ENCODE measurements at places on chromosomes 11 and 22.

GRCh38 chr11:115961159-115962003 is 457.2 kb upstream of the CADM1 start:
- no peak for DNase-seq

- DNase-seq = no peak
Measured at GRCh38 chr11:78213526-78214330, 25.0 kb downstream of the USP35 start.

- DNase-seq = no peak
Measured at GRCh38 chr22:49270595-49271368, 556.9 kb downstream of the BRD1 start.

- no peak for DNase-seq
Measured at GRCh38 chr11:60912223-60912850, 1.6 kb upstream of the TMEM109 start.

GRCh38 chr22:27125539-27125938 is 468.2 kb downstream of the MIAT start:
- DNase-seq = no peak

- no peak for DNase-seq
Measured at GRCh38 chr22:25645964-25646363, 81.5 kb downstream of the GRK3 start.

DNA sequence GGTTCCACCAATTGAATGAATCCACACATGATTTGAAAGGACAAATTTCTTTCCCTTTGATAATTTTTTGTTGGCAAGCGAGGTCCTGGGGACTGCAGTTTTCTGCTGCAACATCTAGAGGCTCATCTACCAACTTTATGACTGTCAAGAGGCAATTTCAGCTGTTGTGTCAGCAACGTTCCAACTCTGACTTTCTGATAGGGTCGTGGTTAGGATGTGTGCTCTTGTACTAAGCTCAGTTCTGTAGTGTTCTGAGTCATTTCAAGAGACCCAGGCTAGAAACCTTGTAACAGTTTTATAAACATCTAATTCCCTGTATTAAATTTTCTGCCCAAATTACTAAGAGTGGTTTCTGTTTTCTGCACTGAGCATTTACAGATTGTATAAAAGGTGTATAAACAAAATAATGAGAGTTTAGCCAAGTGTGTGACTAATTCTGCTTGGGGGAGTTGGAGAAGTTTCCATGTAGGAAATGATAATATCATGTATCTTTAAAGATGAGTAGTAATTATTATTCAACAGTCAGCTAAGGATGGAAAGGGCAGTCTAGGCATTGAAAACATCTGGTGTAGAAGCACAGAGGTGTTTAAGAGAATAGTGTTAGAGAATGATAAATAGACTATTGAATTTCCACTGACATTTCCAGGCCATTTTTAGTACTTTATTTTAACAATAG is 72.2 kb downstream of the RBMXL2 start:
- DNase-seq = no peak

DNA sequence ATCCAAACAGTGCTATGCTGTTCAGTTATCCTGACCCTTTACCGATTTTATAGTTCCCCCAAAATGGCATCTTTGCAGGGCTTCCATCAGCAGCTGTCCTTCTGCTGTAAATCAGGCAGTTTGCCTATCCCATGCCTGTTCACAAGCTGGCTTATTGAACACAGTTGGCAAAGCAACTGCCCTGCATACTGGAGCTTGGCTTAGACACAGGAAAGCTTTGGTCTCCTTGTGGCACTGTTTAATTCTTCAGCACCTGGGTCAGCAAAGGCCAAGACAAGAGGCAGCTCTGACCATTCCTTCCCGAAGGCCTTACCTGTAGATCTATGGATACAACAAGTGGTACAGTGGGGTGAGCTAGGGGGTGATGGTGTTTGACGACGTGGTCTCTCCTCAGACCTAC is 32.2 kb downstream of the TSPAN18 start:
- no peak for DNase-seq

- DNase-seq = no peak
Measured at GRCh38 chr11:61102667-61103571, 630 bp downstream of the CD5 start.

GRCh38 chr11:112735470-112735869 is 225.8 kb upstream of the NCAM1 start:
- DNase-seq = no peak

DNA sequence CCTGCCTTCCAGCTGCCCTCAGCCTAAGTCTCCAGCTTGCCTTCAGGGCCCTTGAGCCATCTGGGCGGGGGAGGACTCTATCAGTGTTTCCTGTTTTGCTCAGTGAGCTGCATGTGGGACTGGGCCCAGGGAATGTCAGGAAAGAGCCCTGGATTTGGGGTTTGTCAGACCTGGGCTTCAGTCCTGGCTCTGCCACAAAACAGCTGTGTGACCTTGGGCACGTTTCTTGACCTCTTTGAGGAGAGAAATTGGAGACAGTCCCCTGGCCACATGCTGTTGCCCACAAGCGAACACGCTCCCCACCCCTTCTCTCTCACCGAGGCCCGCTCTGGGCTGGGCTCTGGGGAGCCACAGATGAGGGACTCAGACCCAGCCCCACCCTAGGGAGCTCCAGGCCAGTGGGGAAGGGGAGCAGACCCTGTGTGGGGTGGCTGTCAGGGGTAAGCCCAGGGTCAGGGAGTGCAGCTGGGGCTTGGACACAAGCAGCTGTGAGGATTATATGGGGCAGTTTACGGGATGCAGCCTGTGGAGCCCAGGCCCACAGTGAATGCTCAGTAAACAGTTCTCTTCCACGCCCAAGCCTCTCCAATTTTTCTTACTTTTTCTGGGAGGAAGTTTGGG is 12.3 kb downstream of the MYO7A start:
- DNase-seq = no peak

GRCh38 chr11:44980533-44981427 is 30.1 kb upstream of the TP53I11 start:
- DNase-seq = no peak

All from hematopoietic multipotent progenitor cell (in vitro differentiated cells).